ENCODE measurements at places on chromosomes 7 and 10.

- DNase-seq = no peak
These were observed 579.9 kb downstream of the AUTS2 start for GRCh38 chr7:70178211-70178610.

DNA sequence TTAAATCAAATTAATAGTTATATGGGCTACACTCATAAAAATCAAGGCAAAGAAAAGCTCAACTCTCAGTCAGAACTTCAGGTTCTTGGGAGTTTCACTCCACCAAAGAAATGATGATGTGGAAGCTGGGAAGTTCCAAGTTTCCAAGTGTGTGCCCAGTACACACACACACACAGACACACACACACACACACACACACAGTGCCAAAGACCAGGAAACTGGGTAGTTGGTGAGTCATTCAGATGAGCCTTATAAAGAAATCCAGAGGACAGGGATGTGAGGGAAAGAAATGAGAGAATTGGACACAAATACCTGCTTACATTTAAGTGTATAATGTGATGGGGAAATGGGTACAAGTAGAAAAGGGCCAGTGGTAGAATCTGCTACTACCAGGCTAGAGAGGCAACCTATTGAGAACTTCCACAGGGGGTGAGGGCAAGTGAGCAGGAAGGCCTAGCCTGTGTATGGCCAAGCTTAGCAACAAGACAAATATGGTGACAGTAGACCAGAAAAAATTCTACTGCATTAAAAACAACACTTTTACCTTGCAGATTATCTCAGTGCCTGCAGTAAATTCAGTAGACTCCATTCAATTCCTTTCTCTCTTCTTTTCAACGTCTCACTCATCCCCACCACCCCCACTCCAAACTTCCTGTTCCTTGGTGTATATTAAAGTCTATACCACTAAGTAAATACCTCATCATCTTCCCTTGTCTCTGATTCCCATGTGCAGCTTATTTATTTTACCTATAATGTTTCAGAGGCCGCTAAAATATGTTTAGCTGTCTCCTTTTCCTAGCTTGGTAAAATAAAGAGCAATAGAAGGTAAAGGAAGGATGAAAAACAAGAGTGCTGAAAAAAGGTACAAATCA, 95.0 kb downstream of the CABCOCO1 start:
- DNase-seq = no peak

- no peak for DNase-seq
These were observed 137.3 kb downstream of the SEMA3C start for GRCh38 chr7:80781561-80781979.

- DNase-seq = peak; percentile 24
These were observed 49.6 kb downstream of the CYCS start for GRCh38 chr7:25075459-25075858.

DNA sequence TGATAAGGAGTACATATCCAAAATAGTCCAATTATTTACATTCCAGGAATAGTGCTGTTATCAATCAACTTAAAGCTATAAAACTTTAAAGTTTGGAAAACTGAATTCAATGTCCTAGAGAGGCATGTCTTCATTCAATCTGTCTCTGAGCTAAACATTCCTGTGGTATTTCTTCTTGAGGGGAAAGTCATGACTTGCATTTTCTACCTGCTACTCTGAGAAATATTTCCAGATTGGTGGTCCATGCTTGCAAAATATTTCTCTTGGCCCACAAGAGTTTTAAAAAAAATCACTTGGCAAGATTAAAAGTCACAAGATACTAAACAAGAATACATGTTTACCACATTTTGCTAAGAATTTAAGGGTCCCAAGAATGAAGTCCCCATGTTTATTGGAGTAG, 63.6 kb upstream of the HGF start:
- DNase-seq = no peak

- DNase-seq = no peak
These were observed 1.5 kb downstream of the AQP1 start for GRCh38 chr7:30912986-30913811.

DNA sequence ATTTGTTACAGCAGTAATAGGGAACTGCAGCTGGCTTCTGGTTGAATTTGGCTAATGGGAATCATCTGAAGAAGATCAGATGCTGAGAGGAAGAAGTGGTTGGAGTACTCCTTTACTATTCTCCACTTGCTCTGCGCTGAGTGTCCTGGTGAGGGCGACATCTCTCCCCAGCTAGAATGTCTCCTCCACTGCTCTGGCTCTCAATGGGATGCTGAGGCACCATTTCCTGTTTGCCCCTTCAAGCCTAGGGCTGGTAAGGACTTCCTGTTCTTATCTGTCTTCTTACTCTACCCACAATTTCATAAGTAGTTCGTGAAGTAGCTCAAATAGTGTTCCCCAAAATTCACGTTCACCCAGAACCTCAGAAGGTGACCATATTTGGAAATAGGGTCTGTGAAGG, 43.2 kb upstream of the TES start:
- DNase-seq = no peak

DNA sequence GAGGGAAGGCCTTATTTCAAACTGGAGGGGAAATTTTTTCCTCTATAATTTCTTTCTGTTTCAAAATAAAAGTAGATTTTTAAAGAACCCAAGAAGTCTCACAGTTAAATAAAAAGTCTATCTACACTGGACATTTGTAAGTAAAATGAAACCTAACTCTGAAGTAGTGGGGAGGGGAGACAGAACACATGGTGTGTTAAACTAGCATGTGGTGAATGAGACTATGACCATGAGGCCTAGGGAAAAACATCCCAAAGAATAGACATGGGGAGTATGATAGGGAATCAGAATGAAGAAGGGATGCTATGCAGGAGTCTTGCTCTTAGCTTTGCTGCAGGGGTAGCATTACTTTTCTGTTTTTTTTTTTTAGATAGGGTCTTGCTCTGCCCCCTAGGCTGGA, 1061.3 kb upstream of the LRRTM3 start:
- DNase-seq = no peak

DNA sequence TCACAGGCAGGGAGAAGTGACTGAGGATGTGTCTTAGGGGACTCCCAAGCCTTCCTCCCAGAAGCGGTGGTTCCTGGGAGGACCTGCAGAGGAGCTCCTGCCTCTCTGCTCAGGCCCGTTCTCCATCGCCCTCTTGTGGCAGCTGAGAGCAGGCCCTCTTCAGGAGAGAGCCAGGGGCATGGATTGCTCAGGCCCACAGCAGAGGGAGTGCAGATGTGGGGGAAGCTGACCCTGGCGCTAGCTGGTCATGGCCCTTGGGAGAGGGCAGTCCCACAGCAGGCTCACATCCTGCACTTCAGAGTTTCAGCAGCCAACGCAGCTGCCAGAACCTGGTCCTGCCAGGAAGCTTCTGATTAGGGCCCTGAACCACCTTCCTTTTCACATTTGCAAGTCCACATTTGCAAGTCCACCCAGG, 94.8 kb upstream of the TARP start:
- DNase-seq = peak; percentile 75

- DNase-seq = no peak
These were observed 61.7 kb downstream of the AUTS2 start for GRCh38 chr7:69659983-69660382.

GRCh38 chr10:110416776-110417711, 80.7 kb upstream of the DUSP5 start:
- DNase-seq = no peak

GRCh38 chr10:129786216-129786615, 177.9 kb downstream of the EBF3 start:
- no peak for DNase-seq

DNA sequence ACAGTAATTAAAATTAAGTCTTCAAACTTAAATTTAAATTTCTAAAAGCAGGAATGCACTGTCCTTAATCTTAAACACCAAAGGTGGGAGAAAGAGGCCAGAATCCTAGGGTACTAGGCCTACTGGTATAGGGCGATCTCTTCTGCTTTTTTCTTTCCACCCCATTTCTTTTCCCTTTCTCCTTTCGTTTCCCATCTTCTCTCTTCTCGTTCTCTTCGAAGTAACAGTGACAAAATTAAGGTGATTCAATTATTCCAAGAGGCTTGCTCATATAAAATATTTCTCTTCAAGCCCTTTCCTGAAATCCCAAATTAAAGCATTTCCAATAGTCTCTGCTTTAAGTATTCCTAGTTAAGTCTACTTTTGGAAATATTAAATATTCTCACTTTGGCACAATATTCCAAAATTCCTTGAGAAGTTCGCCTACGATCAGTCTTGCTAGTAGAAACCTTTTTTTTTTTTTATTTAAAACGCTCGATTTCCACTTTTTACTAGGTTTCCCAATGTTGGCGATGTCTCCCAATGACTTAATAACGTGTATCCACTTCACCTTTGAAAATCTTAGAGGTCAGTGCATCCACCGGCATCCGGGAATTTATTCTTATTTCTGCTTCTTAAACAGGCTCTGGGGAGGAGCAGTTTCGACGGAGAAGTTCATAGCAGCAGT, 765 bp upstream of the LCOR start:
- no peak for DNase-seq

GRCh38 chr7:5322621-5323410, 40.1 kb downstream of the SLC29A4 start:
- DNase-seq = no peak

GRCh38 chr10:49628599-49628998, 14.8 kb downstream of the CHAT start:
- DNase-seq = no peak

GRCh38 chr7:4638781-4639575, 43.1 kb upstream of the FOXK1 start:
- DNase-seq = no peak

GRCh38 chr7:65430344-65431186, 56.9 kb downstream of the ZNF92 start:
- DNase-seq = no peak

GRCh38 chr10:62631241-62631640, 173.3 kb upstream of the ADO start:
- DNase-seq = no peak

DNA sequence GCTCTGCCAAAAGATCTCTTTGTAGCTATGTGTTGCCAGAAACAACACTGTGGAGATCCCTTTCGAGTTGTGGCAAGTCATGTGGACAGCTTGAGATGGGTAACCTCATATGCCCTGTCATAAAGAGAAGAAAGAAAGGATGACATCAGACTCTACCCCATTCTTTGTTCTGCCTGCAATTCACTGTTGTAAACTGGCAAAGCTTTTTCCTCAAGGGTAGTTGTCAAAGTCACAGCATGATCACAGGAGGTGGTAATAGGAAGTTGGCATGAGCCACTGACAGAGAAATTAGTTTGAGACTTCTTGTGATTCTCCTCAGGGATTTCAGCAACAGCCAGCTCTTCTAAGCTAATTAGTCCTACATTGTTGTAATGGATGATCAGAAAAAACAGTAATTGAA, 19.4 kb upstream of the MINDY3 start:
- DNase-seq = no peak

- no peak for DNase-seq
These were observed 11.2 kb upstream of the TECTB start for GRCh38 chr10:112271982-112272381.

GRCh38 chr7:104327938-104328295, 486 bp upstream of the LHFPL3 start:
- no peak for DNase-seq

GRCh38 chr7:107555893-107556292, 7.8 kb downstream of the COG5 start:
- DNase-seq = no peak

DNA sequence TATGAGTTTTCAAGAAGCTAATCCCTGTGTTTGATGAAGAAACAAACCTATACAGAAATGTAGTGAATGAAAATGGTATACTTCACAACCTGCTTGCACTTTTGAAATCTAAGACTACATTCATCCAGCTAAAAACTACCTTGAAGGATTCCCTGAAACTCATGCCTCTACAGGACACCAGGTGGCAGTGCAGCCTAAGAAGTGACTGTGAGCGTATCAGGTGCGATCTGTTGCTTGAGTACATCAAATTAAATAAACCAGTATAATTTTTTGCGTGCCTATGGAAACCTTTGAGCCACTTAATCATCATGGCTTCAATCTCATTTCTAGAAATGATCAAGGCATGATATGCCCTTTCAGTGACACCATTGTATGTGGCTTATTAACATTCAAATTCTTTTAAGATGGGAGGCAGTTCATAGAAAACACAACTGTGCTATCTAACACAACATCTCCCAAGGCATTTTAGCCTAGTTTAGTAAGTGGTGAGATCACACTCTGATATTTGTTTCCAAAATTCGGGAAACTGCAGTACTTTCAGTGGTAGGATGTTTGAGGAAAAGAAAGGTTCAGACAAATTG, 57.4 kb downstream of the PPP1R17 start:
- DNase-seq = no peak

DNA sequence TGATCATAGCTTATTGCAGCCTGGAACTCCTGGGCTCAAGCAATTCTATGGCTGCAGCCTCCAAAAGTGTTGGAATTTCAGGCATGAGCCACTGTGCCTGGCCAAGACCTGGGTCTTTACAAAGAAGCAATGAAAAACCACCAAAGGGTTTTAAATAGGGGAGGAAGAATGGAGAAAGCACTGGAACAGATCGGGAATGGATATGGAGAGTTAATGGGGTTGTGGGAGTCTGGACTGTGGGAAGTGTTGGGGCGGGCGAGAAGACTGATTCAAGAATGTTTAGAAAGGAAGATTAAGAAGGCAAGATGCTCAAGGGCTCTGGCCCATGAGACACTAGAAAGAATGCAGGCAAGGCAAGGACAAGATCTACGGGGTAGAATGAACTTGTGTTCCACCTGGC, 98.5 kb downstream of the CARD11 start:
- no peak for DNase-seq

GRCh38 chr10:132270721-132271457, 36.9 kb downstream of the STK32C start:
- no peak for DNase-seq

DNA sequence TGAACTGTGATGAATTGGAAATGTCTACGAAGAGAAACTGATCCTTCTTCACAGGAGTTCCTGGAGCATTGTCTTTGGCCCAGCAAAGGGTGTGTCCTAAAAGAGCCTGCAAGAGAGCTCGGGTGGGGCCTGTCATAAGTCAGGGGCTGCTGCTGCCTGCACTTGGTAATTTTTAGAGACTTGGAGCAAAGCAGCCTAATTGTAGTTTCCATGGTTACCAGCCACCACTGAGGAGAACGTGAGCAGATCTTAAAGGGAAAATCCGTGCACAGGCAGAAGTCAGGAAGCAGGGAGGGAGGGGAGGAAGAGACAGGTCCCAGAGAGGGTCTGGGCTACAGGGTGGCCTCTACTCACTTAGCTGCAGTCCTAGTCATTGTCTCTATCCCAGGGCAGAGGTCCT, 463.6 kb downstream of the PLXNA4 start:
- no peak for DNase-seq

DNA sequence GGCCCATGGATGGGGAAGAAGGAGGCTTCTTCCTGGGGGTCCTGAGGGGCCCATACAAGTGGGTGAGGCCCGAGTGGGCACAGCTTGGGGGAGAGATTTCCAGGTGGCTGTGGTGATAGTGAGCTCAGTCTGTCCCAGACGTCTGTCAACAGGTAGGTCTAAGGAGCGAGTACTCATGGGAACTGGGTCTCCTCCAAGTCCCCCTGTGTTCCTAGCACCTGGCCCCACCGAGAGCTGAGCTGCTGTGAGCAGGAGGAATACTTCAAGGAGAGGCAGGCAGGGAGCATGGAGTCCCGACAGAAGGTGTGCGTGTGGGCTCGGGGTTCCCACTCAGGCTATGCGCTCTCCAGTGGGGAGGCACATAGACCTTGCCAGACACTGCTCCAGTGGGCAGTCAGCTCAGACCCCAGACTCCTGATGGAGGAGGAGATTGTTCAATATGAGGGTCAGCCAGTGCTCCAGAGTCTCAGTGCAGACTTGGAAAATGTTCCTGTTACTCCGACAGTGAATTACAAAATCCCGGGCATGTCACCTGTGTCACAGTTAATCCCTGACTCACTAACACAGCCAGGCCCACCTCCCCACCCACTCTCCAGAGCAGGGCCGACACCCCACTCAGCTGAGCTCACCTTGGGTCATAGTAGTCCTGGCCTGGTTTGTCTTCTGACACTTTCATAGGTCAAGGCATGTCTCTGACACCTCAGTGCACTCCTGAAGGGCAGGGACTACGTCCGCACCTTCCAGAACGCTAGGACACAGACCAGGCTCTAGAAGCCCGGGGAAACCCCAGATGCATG, 28.2 kb upstream of the C10orf53 start:
- DNase-seq = no peak
